ENCODE measurements at places on chromosomes 13 and 19. TPM values are rescaled to one million over a fixed set of nuclear protein-coding genes. Genes with fewer than 3 reads are reported as not detected.

Gene TMEM86B
- total RNA-seq, result 1.0 TPM

Gene GSX1
- not detected for total RNA-seq

Gene NLRP7
- total RNA-seq, result not detected

Gene HSD17B14
- 6.2 TPM for total RNA-seq

Gene WDFY2
- 7.3 TPM for total RNA-seq

Gene KIR2DL1
- not detected for total RNA-seq

Gene GRIN3B
- total RNA-seq, result 0.33 TPM

Gene OR10H1
- total RNA-seq, result not detected

Gene AP2S1
- 160 TPM for total RNA-seq

Gene UNC13A
- total RNA-seq, result under 0.01 TPM

Gene ZNF317
- total RNA-seq, result 9.9 TPM

Gene KLK4
- total RNA-seq, result not detected

Data from dermis lymphatic vessel endothelial cell (primary cell).